Hematopoietic multipotent progenitor cell treated with erythropoietin and hydrocortisone succinate and interleukin-3 and kit ligand, for 15 days (in vitro differentiated cells): ENCODE measurements at places on chromosomes 11 and 22.

GRCh38 chr22:33030923-33031525, 27.2 kb downstream of the SYN3 start:
- DNase-seq = no peak

GRCh38 chr11:120917559-120918239, 106.2 kb upstream of the TBCEL start:
- DNase-seq = no peak

GRCh38 chr22:31244046-31244942, 32.2 kb downstream of the LIMK2 start:
- no peak for DNase-seq

DNA sequence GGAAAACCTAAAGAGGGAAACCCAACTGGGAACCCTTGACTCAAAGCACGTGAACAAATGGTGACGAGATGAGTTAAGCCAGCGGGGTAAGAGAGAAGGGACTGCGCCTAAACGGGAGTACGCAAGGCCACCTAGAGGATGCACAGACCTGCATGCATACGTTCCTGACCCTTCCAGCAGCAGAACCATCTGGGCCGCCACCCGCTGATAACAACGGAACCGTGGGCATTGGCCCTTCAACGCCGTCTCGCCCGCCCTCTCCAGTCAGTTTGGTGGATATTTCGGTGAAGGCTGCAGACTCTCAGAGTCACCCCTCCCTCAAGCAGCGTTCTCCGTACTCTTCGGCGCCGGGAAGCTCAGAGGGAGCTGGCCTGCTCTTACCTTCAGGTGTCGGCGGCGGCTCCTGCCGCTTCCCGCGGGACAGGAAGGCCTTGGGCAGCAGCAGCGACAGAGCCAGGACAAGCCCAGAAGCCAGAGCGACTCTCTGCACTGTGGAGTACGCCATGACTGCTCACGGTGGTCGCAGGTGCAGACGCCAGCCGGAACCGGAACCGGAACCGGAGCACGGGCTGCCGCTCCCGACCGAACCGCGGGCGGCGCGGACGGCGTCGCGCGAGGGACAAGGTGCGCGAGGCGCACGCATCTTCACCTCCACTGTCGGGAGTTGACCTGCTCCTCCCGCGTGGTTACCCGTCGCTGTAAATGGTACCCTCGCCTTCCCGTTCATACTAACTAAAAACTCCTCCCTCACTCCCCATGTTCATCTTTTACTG, at the start of gene RIC3:
Gene RIC3, minus strand, starts transcription at position 541 of the 773 bp plus-strand sequence. Its CDS starts 36 bp downstream, at position 505.
- no peak for DNase-seq

- no peak for DNase-seq
Measured at GRCh38 chr11:84471501-84471900, 1155.6 kb downstream of the DLG2 start.

DNA sequence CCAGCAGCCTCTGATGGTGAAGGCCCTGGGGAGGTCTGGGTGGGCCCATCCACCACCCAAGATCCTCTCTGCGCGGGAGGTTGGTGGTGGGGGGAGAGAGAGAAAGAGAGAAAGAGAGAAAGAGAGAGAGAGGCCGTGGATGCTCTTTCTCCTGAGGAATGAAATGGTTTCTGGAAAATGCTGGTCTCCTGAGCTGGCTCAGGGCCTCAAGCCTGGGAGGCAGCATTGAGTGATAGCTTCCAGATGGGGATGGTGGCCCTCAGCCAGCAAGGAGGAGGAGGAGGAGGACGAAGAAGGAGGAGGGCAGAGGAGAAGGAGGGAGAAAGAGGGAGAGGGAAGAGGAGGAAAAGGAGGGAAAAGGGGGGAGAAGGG, 4.6 kb downstream of the TSPAN32 start:
- no peak for DNase-seq

DNA sequence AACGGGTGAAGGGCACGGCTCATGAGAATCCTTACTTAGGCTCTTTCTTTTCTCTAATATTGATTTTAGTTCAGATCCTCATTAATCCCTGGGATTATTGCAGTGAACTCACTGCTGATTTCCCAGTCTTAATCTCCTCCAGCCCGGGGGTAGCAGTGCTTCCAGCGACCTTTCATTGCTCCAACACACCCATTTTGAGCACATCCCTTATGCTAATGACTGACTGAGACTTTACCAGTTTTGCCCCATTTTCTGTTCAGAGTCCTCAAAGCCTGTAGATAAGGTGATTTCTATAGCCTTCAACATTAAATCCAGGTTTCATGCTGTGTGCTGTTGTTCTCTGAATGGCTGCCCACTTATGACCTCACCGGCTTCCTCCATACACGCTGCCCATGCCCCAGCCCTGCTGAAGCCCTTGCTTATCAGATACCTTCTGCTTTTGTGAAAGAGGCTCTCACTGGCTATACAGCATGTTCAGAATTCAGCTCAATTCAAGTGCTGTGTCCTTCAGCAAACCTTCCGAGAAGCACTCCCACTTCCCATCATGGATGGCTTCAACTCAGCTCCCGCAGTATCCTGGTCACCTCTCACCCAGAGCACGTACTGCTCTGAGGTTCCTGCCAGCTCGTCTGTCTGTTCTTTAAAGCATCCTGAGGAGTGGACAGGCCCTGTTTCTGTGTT, 49.0 kb downstream of the PPFIA1 start:
- no peak for DNase-seq

- no peak for DNase-seq
Measured at GRCh38 chr11:35005141-35005780, 88.8 kb downstream of the PDHX start.

DNA sequence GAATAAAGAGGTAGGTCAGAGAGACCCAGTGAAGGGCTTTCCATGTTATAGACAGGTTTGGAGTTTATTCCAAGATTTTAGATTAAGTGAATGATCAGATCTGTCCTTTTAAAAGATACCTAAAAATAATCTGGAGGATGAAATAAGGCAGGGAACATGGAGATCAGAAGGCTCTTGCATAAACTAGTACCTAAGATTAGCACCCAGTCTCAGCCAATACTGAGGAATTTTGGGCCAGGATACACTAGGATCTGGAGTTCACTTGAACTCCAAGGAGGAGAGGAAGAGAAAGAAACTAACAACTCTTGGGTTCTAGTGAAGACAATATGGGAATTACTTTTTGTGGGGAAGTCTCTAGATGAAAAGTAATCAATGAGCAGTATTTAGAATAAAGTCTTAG, 47.9 kb upstream of the RAPSN start:
- DNase-seq = no peak

DNA sequence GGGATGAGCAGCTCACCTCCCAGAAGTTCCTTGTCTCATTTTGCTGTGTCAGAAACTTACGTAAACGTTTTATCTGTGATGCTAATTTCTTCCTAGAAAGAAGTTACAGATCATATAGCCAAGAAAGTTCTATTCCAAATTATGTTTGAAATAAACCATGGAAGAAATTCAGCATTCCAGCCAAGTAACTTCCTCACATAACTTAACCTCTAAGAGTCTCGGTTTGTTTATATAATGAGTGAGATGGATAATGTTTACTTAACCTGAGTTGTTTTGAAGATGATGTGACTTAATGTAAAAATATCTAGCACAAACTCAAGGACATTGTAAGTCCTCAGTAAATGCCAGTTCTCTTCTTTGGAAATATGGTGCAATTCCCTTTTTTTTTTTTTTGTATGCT, 8.9 kb upstream of the MUC15 start:
- DNase-seq = no peak

DNA sequence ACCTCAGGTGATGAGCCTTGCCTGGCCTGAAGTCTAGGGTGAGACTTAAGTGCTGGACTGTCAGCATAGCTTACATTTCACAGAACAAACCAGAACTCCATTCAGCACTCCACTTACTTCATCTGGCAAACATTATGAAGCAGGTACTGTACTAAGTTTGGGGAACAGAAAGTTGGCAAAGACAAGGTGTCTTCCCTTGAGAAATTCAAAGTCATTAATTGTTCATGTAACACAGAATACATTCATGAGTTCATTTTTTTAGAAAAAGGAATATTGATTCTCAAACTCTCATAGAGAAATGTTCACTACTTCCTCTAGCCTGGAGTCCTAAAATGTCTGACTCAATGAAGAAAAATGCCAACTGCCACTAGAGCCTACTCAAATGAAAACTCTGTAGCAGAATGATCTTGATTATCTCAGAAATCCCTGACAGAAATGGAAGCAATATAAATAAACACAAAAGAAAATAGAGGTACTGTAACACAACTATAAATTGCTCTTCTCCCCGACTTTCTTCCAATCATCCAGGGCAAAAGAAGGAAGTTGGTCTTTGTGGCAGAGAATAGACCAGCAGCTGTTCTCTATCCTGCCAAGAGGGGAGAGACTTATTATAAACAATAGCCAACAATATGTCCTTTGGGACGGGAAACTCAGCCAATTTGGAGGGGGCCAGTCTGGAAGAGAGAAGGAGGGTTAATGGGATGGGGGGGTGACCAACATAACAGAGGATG, 129.2 kb upstream of the MTMR2 start:
- no peak for DNase-seq

GRCh38 chr11:14212986-14213385, 146.0 kb downstream of the RRAS2 start:
- no peak for DNase-seq

DNA sequence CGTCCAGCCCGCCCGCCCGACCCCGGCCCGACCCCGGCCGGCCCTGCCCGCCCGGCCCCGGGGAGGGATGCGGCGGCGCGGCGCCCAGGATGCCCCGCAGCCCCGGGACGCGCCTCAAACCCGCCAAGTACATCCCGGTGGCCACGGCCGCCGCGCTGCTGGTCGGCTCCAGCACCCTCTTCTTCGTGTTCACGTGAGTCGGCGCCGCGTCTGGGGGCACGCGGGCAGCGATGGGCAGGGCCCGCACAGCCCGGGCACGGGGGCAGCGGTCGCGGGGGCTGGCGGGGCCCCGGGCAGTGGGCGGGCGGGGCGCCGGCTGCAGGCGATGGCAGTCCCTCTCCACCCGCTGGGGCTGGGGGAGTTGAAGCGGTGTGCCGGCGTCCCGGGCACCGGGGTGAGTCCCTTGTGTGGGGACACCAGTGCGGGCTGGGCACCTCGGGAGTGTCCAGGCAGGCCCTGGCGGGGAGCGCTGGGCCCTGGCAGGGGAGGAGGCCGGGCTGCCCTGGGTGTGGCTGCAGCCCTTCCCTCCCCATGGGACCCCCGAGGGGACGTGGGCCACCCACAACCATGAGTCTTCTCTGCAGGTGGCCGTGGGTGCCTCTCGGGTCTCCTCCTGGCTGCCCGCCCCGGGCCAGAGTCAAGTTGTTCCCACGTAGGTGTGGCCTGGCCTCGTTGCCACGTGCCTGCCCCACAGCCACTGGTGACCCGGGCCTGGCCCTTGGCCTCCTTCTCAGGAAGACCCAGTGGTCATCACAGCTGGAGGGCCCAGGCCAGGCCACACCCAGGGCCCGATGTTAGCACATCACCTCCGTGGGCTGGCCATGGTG, 468 bp downstream of the ZDHHC8 start:
- DNase-seq = no peak

- DNase-seq = no peak
Measured at GRCh38 chr11:18527512-18527911, 770 bp upstream of the TSG101 start.

DNA sequence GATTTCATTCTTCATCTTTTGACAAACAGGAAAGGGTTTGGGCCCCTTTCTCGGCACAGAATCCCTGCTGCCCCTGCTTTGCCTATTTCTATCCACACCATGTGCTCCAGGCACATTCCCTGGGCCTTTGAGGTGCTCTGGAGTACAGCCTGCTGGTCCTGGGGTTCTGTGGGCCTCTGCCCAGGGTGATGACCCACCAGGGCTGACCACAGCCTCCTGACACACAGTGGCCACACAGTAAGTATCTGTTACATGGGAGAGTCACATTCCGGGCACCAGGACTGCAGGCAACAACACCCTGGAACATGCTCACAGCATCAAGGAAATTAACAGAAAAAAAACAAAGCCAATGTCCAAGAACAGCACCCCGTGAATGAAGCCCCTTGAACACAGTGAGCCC, 39.1 kb downstream of the SCUBE2 start:
- DNase-seq = no peak

GRCh38 chr11:95445746-95446333, 214.8 kb upstream of the SESN3 start:
- DNase-seq = no peak

DNA sequence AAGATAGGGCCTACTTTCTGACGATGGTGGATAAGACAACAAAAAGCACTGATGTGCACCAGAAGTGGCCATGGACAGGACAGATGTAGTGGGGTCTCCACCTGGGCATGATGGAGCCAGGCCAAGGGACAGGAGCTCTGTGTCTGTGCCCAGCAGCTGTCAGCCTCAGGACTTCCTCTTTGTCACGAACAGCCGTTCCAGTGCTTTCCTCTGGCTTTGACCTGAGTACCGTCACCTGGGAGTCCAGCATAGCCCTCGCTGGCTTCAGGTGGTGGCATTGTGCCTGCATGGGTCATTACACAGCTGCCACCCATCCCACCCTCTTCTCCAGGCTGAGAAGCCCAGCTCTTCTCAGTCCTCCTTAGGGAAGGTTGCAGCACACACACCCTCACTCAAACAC, 137.8 kb downstream of the GRIK4 start:
- no peak for DNase-seq

DNA sequence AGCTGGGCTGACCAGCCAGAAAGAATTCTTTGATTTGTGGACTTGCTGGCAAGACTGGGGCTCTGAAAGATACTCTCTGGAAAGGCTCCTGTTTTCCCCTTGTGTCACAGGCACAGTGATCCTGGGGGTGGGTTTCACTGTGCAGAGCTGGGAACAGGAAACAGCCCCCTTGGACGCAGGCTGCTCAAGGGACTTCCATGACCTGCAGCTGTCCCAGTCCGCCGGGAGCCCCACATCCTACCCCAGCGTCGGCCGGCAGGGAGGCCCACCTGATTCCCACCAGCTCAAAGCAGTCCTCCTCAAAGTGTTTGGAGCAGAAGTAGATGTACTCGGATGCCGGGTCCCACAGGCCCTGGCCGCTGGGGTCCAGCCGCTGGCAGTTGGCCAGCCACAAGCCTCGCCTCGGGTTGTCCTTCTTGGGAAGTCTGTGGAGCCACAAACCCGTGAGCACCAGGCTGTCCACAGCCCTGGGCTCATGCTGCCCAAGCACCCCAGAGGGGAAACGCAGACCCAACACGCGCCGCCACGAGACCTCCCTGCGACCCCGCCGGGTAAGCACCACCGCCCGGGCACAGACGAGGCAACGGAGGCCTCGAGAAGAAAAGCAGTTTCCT, 824 bp downstream of the THAP7 start:
- DNase-seq = no peak

- no peak for DNase-seq
Measured at GRCh38 chr11:61054927-61055562, 47.2 kb upstream of the CD5 start.

GRCh38 chr22:17121233-17122195, at the start of gene TMEM121B:
Gene TMEM121B, minus strand, starts transcription at chr22:17121360. Its CDS starts 233 bp downstream, at chr22:17121127.
- no peak for DNase-seq

- DNase-seq = no peak
Measured at GRCh38 chr11:101508370-101508769, 75.4 kb downstream of the TRPC6 start.

- DNase-seq = no peak
Measured at GRCh38 chr11:36365907-36366306, 69.8 kb downstream of the PRR5L start.
